ENCODE measurements at places on chromosomes 11 and 22.
A peak's percentile ranks its signal among the peaks of the same experiment; 100 is the strongest.

DNA sequence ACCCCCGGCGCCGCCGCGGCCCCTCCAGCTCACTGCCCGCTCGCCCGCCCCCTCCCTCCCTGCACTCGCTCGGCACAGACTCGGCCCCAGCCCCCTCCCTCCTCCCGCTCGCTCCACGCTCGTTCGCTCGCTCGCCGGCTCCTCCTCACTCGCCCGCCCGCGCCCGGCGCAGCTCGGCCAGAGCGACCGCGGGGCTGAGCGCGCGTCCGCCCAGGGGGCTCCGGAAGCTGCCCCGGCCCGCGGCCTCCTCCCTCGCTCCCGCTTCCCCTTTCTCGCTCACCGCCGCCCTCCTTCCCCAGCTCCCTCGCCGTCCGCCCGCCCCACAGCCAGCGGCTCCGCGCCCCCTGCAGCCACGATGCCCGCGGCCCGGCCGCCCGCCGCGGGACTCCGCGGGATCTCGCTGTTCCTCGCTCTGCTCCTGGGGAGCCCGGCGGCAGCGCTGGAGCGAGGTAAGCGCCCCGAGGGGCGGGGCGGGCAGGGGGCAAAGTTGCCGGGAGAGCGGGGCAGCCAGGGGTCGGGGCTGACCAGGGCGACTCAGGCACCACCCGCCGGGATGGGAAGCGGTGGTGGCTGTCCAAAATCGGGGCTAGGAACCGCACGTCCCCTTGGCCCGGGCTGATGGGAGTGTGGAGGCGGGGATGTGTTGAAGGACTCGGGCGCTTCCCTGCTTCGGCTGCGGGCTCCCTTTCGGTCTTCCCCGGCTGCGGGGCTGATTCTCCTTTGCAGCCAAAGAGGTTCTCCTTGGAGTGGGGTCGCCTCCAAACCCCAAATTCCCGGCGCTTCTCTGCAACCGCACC is at the start of gene SEZ6L:
Gene SEZ6L (plus strand): TSS at position 148 of the 797 bp plus-strand sequence. CDS start 208 bp downstream, at position 356.
- DNase-seq, result no peak

DNA sequence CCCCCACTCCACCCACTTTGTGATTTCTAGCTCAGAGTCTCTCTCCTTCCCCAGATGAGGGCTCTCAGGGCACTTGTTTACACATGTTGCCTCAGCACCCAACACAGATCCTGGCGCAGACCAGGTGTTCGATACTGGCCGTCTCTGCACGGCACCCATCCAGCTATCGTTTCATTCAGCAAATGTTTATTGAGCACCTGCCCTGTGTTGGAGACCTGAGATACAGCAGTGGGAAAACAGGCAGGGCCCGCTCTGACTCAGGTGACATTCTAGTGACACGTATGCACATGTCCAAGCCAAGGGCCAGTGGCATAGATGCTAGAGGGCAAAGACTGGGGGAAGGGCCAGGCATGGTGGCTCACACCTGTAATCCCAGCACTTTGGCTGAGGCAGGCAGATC is 71.9 kb downstream of the NFAM1 start:
- no peak for DNase-seq

DNA sequence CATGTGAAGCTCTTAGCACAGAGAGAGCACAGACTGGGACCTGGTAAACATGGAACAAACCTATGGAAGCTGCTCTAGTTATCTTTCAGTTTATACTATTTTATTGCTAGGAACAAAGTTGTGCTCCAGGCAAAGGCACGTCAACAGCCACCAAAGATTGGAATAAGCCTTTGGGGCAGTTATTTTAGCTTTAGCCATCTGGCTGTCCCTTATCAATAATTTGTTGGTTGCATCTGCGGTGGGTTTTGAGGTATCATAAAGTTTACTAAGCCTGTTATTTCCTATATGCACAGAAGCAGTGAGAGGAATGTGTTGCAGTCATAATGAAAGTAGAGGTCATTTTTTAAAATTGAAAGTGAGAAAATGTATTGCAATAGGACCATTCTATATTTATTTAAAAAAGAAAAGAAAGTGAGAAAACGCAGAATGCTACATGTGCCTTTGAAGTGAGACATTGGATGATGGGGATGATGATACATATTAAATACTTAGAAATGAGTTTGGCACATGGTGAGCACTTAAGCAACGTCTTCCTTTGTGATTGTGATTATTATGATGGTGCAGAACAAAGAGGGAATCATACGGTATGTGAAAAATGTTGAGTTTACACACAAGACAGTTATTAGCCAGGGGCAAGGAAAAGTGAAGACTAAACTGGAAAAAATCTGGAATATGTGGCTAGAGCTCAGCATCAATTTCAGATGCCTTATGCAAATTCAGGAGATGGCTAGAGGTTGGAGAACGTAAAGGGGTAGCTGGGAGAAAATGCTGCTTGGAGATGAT is 58.3 kb downstream of the PRR5L start:
- DNase-seq, result peak; percentile 43

GRCh38 chr11:85843929-85844328 is 11.3 kb upstream of the CCDC83 start:
- no peak for DNase-seq

GRCh38 chr11:5284637-5285036 is 14.9 kb upstream of the HBE1 start:
- no peak for DNase-seq

DNA sequence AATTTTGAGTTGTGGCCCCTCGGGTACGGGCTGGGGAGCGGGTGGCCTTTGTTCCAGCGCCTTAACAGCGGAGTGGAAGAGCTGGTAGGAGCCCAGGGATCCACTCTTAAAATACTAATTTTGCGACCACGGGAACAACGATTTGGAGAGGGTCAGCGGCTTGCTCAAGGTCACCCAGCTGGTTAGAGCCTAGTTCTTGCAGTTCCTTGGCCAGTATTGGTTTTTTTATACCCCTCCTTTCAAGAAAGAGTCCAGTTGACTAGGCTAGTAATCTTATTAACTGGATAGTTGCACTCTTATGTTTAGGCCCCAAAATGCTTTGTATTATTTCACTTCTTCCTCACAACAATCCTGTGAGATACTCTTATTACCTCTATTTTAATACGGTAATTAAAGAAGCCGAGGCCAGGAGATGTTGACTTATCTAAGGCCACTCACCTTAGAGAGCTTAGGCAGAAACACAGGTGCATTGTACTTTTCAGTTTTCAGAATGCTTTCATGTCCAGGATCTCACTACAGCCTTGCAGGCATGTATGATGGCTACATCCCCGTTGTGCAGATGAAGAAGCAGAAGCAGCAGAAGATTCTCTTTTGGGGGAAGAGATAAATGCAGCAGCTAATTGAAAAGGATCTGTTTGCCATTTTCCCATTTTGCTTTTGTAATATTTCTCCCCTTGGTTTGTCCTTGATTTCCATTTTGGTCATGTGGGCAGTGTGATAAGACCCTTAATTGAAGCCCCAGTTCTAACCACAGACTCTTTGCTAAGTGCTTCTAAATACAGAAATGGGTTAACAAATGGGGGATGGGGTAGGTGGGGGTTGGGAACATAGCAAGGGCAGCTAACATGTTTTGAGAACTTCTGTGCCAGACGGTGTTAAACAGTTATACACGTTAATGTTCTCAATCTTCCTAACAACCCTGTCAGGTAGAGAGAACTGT is 1.4 kb downstream of the SREBF2 start:
- DNase-seq, result no peak

DNA sequence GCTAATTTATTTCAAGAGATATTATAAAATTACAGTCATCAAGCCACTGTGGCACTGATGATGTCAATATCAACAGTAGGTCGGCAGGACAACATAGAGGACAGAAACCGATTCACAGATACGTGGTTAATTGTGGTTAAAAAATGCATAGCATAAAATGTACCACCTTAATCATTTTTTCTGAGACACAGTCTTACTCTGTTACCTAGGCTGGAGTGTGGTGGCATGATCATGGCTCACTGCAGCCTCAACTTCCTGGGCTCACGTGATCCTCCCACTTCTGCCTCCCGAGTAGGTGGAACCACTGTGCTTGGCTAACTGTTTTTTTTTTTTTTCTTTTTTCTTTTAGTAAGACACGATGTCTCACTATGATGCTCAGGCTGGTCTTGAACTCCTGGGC is 21.0 kb upstream of the TOLLIP start:
- no peak for DNase-seq

GRCh38 chr11:71421392-71421950 is 26.7 kb downstream of the DHCR7 start:
- no peak for DNase-seq

GRCh38 chr22:49457146-49457545 is 370.5 kb downstream of the BRD1 start:
- DNase-seq, result no peak

DNA sequence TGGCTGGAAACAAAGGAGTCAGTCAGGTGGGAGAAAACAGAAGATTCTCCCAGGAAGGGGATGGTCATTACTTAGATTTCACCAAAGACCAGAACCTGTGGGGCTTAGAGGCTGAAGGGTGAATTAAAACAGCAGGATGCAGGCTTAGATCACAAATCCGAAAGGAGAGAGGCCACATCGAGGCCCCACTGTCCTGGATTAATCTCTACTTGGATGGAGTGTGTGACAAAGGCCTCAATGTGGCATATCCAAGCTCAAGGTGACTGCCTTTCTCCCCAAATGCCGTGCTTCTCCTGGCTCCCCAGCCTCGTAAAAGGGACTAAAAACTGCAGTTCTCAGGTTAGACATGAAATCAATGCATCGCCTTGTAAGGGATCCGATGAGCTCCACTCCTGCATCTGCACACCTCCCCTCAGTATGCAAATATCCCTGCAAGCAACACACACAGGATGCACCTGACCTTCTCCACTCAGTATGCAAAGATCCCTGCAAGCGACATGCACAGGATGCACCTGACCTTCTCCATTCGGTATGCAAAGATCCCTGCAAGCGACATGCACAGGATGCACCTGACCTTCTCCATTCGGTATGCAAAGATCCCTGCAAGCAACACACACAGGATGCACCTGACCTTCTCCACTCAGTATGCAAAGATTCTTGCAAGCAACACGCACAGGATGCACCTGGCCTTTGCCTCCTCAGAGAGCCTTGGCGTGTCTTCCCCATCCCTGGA is 447.4 kb downstream of the BRD1 start:
- no peak for DNase-seq

- DNase-seq, result no peak
These were observed 58.4 kb downstream of the EFCAB6 start for GRCh38 chr22:43753688-43754087.

DNA sequence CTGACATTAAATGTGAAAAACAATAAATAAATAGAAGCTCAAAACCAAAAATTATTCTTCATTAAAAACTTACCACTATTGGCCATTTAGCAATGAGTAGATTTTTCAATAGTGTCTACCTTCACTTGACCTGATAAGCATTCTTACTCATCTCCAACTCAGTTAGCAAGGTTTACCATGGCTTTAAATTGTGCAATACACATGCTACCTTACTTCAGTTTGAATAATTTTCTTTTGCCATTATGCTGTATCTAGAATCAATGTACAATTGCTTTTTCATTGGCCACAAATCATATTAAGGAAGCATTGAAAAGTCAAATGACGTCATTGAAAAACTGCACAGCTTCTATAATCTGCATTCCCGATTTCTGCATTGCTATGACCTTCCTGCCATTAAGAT is 64.9 kb downstream of the SVIP start:
- DNase-seq, result no peak

GRCh38 chr22:43471606-43472135 is 59.9 kb downstream of the MPPED1 start:
- no peak for DNase-seq

- DNase-seq, result no peak
These were observed 2392.8 kb upstream of the RAG2 start for GRCh38 chr11:38990841-38991240.

- no peak for DNase-seq
These were observed 26.0 kb downstream of the TSPAN18 start for GRCh38 chr11:44752713-44753112.

- DNase-seq, result no peak
These were observed 74.7 kb upstream of the RRM1 start for GRCh38 chr11:4019891-4020290.

DNA sequence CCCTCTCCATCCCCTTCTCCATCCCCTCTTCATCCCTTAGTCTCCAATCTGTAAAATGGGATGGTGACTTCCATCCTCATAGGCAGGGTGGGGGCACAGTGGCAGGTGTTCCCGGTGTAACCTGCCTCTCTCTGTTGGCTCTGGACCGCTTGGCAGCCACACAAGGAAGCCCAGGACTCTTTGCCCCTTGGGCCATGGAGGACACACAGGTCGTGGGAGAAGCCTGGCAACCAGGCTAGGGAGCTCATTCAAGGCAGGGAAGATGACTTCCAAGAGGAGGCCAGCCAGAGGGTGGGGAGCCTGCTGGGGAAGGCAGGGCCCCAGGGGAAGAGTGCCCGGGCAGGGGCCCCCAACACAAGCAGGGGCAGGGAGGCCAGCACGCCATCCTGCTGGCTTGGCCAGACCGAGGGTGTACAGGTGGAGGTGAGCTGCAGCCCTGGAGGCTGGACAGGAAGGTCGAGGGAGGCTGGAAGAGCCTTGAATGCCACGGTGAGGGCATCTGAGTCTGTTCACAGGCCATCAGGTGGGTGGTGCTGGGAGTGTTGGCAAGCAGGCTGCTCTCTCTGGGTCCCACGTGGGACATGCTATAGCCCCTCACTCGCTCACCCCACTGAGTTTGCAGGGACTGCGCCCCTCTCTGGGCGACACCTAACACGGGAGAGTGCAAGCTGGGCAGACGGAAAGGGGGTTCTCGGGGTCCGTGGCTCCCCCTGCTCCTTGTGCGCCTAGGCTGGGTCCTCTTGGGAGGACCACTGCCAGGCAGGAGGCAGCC is 15.5 kb upstream of the CTSD start:
- DNase-seq, result no peak

All from A172 (cell line).